ENCODE measurements at places on chromosomes 11 and 22.

- DNase-seq: no peak
Measured at GRCh38 chr11:61976420-61976800, 9.0 kb upstream of the FTH1 start.

GRCh38 chr11:85821636-85822035 is 10.7 kb upstream of the SYTL2 start:
- no peak for DNase-seq

DNA sequence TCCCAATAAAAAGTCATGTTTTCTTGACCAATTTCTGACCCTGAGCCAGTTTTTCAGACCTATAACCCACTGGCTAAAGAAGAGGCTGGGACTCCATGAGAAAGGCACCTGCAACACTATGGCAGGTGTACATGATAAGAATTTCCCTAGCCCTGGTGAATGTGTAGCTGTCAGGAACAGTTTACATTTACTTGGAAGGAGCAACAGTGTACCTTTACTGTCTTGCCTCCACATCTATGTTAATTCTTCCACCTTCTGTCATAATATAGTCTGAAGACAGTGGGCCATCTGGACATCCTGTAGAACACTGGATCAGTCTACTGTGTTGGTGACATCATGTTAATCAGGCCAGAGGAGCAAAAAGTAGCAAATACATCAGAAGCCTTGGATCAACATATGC is 72.1 kb upstream of the CD82 start:
- DNase-seq: no peak

DNA sequence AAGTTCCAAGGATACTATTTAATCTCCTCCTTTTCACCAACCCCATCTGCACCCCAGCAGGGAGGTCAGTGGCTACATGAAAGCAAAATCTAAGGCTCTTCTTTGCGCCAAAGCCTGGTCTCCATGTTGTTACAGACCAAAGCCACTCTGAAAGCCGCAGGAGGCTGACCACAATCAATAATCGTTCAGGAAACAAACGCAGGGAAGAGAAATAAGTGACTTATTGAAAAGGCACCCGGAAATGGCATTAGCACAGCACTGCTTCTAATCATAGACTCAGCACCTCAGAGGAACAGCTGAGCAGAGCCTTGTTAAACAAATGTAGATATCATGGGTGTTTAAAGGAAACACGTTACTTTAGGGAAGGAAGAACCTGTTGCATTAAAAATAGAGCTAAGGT is 183.9 kb downstream of the KIRREL3 start:
- no peak for DNase-seq

- DNase-seq: no peak
Measured at GRCh38 chr11:126146454-126147192, 64.8 kb downstream of the RPUSD4 start.

- no peak for DNase-seq
Measured at GRCh38 chr22:45019861-45020655, 10.3 kb upstream of the PHF21B start.

DNA sequence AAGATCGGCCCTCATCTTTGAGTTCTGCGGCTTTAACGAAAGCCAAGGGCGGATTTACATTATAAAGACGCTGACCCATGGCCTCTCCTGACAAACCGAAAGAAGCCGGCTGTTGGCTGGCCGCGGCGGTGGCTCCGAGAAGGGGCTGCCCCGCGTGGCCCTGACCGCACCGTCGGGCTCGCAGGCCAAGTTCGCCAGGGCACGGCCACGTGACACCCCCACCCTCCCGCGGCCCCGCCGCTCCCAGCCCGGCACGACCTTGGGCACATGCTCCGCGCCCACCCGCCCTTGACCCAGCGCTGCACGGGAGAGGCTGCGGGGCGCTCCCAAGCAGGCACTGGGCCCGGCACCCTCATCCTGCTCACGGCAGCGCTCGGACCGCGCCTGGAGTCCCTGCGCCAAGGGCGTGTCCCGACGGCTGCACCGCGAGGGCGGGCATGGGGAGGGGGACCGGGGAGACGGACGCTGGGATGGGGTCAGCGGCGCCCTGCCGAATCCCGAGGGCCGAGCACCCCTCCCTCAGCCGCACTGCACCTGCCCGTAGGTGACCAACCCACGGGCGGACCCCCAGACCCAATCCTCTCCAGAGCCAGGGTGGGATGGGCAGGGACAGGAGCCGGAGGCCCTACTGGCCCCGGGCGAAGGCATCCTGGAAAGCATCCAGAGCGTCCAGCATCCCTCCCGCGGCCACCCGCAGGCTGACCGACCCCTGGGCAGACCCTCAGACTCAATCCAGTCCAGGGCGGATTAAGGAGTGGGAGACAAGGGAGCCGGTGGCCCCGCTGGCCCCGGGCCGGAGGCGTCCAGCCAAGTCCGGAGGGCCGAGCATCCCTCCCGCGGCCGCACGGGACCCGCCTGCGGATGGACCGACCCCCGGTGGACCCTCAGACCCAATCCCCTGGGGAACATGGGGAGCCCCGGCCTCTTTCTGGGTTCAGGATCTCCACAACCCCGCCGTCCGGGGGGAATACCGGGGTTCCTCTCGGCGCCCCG is 759 bp downstream of the CPT1A start:
- no peak for DNase-seq

DNA sequence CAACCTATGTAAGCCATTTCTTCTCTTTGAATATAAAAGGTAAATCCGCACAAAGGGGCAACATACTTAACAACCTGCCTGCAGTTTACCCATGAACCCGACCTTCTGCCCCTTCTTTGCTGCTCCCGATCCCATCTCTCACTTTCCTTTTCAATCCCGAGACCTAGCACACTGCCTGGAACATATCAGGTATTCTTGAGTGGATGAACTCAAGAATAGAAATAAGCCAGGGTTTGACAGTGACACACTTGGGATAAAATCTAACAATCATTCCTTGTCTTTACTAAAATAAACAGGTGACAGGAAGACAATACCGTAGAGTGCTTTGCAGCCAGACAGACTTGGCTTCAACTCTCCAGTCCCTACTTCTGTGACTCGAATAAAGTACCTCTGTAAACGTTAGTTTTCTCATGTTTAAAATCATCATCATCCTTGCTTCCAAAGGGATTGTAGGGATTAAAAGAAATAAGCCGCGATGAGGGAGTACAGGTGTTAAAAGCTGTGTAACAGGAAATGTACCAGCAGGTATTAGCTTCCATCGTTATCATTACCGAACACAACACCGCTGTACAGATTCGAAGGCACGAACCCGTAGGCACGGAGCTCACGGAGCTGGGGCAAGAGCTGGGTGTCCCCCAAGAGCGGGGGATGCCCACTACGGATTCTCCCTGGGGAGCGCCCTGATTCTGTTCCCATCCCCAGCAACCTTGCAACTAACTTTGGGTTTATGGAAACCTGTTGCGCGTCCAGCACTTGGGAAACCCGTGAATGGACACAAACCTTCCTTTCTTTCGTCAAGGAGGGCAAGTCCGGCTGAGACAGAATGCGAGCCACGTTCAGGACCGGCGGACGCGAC is 720 bp downstream of the UFD1 start:
- DNase-seq: no peak

All from H1 (cell line).